Upper lobe of right lung (tissue), 1 donor: ENCODE measurements at places on chromosomes 13 and 19. TPM values are rescaled to one million over a fixed set of nuclear protein-coding genes. Genes with fewer than 3 reads are reported as not detected.

Gene CCDC70
- total RNA-seq: not detected

Gene FRY
- 76.6 TPM for total RNA-seq

Gene CGB3
- total RNA-seq: not detected

Gene FFAR1
- not detected for total RNA-seq

Gene RFPL4A
- not detected for total RNA-seq

Gene FUT3
- 17.3 TPM for total RNA-seq

Gene KIR3DL3
- not detected for total RNA-seq

Gene ZNF682
- total RNA-seq: 9.6 TPM

Gene PABPC3
- total RNA-seq: 0.12 TPM

- H3K27me3 ChIP-seq: no peaks in the 10 kb centered on the region
- H3K27ac ChIP-seq: no peak overlapping the region
- no peaks in the 10 kb centered on the region for H3K4me1 ChIP-seq
- no peaks in the 10 kb centered on the region for H3K36me3 ChIP-seq
These were observed 109.8 kb upstream of the FREM2 start for GRCh38 chr13:38577048-38577447.

GRCh38 chr13:102947745-102948405 lies 102.0 kb downstream of the ERCC5 start:
- no peak overlapping the region for H3K27ac ChIP-seq
- DNase-seq: no peak
- H3K27me3 ChIP-seq: no peaks in the 10 kb centered on the region
- H3K4me1 ChIP-seq: no peaks in the 10 kb centered on the region
- no peak overlapping the region for H3K4me3 ChIP-seq

DNA sequence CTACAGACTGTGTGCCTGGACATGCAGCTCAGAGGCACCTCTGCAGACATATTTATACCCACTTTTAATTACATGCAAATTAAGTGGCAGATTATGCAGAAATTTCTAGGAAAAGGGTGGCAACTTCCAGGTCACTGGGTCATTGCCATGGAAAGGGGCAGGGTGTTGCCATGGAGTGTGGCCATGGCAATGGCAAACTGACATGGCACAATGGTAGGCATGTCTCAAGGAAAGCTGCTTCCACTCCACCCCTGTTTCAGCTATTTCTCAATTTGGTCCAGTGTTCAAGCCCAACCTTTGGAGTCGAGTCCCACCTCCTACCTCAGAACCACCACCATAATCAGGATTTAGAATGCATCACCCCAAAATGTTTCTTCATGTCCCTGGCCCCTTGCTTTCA lies 170.7 kb upstream of the TSHZ3 start:
- H3K4me1 ChIP-seq: no peaks in the 10 kb centered on the region
- DNase-seq: no peak
- no peaks in the 10 kb centered on the region for H3K36me3 ChIP-seq
- no peak overlapping the region for H3K27ac ChIP-seq
- no peaks in the 10 kb centered on the region for H3K27me3 ChIP-seq

GRCh38 chr19:6963937-6964336 lies 57.3 kb downstream of the MBD3L2B start:
- H3K27ac ChIP-seq: no peak overlapping the region
- H3K27me3 ChIP-seq: no peaks in the 10 kb centered on the region
- H3K4me1 ChIP-seq: no peaks in the 10 kb centered on the region
- H3K36me3 ChIP-seq: no peaks in the 10 kb centered on the region
- DNase-seq: no peak

DNA sequence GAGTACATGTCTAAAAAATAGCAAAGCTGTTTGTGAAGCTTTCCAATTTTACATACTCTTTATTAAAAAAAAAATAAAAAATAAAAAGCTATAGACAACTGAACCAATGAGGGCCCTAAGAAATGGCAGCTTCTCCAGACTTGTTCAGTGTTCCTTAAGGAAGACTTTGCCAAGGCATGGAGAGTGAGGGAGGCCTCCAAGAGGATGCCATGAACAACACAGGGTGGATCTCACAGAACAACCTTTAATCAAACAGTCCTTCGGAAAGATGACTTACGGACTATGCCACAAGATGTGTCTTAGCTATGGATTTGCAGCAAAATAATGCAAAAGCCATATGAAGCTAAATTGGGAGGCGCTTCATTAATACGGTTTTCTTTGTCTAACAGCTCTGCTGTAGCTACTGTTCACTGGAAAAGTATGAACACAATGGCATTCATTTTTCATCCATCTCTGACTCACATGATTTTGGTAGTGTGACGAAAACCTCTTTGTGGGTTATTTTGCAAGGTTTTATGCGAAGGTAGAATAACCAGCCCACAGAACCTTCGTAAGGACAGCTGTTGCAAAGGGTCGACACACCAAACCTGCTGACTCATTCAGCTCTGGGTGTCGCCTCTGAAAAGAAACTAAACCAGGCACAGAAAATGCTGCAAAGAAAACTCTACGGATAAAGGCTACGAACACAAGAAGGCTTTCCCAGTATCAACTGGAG lies 27.7 kb downstream of the EFNB2 start:
- no peaks in the 10 kb centered on the region for H3K36me3 ChIP-seq
- H3K4me1 ChIP-seq: peaks cover 10% of the 10 kb centered on the region
- no peak for DNase-seq
- H3K4me3 ChIP-seq: no peak overlapping the region

DNA sequence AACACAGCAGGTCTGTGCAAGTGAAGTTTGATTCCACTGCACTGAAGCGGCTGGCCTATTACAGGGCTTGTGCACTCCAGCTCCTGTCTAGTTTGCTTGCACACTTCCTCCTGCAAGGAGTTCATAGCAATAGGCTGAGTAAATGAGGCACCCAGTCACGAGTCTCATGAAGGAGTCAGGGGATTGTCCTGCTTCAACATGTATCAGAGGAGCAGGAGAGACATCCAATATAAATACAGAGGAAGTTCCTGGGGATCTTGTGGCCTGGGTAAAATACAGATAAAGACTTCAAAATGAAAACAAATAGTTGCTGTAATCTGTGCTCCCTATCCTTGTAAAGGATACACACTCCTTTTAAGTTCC lies 259.9 kb downstream of the SLITRK1 start:
- no peaks in the 10 kb centered on the region for H3K36me3 ChIP-seq
- H3K4me3 ChIP-seq: no peak overlapping the region
- H3K4me1 ChIP-seq: no peaks in the 10 kb centered on the region
- no peaks in the 10 kb centered on the region for H3K27me3 ChIP-seq
- H3K27ac ChIP-seq: no peak overlapping the region

DNA sequence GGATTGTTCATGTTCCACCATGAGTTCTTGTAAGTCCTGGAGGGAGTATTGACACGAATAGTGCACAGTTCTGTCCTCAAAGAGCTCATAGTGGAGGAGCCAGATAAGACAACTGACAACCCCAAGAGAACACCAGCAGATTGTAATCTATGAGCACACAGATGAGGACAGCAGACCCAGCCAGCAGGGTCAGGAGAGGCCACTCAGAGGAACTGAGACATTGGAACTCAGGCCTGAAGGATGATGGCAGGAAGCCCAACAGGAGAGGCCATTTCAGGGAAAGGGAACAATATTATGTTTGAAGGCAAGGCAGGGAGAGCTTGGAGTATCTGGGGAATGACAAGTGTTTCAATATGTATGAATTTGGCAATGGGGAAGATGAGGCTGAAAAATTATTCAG lies 63.7 kb upstream of the IPO5 start:
- H3K36me3 ChIP-seq: no peaks in the 10 kb centered on the region
- no peak overlapping the region for H3K4me3 ChIP-seq
- no peaks in the 10 kb centered on the region for H3K4me1 ChIP-seq

DNA sequence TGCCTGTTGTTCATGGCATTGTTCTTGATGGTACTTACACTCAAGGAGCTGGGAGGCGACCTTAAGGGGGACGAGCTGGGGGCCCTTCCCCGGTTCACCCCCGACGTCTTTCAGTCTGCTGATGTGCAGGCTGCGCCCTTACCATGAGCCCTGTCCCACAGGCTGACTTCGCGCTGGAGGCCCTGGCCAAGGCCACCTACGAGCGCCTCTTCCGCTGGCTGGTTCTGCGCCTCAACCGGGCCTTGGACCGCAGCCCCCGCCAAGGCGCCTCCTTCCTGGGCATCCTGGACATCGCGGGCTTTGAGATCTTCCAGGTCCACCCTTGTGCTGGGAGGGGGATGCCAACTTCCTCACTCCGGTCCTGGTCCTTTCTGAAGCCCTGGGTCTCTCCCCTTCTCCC lies 45.4 kb downstream of the MYH14 start:
- DNase-seq: no peak
- no peaks in the 10 kb centered on the region for H3K36me3 ChIP-seq
- no peaks in the 10 kb centered on the region for H3K4me1 ChIP-seq
- no peaks in the 10 kb centered on the region for H3K27me3 ChIP-seq

- peak within 1 kb of the TSS; percentile 97 for H3K4me3 ChIP-seq
- DNase-seq: peak; percentile 97
- no peaks in the 10 kb centered on the region for H3K27me3 ChIP-seq
- H3K36me3 ChIP-seq: peaks cover 37% of the 10 kb centered on the region
These were observed at the start of the genes PRPF31 and TFPT for GRCh38 chr19:54115109-54116063. Gene PRPF31 (plus strand): TSS chr19:54115754. CDS start chr19:54118279, 2,525 bp downstream. Gene TFPT (minus strand): TSS chr19:54115657. CDS start chr19:54115269, 388 bp downstream.

GRCh38 chr19:7908742-7909461 lies 5.2 kb downstream of the MAP2K7 start:
- H3K27ac ChIP-seq: no peak overlapping the region
- peaks cover 39% of the 10 kb centered on the region for H3K36me3 ChIP-seq
- H3K4me3 ChIP-seq: no peak overlapping the region
- no peaks in the 10 kb centered on the region for H3K27me3 ChIP-seq
- peaks cover 14% of the 10 kb centered on the region for H3K4me1 ChIP-seq

- H3K36me3 ChIP-seq: peaks cover 74% of the 10 kb centered on the region
- no peaks in the 10 kb centered on the region for H3K27me3 ChIP-seq
- no peak overlapping the region for H3K27ac ChIP-seq
- no peak for DNase-seq
- H3K4me1 ChIP-seq: no peaks in the 10 kb centered on the region
These were observed 26.9 kb upstream of the PIK3R2 start for GRCh38 chr19:18126097-18126496.

GRCh38 chr13:25248071-25248470 lies 39.2 kb downstream of the MTMR6 start:
- H3K36me3 ChIP-seq: peaks cover 39% of the 10 kb centered on the region
- no peak overlapping the region for H3K27ac ChIP-seq
- DNase-seq: no peak

GRCh38 chr19:812049-812746 lies 9.6 kb downstream of the PLPPR3 start:
- no peak overlapping the region for H3K27ac ChIP-seq
- no peaks in the 10 kb centered on the region for H3K27me3 ChIP-seq
- no peak for DNase-seq
- H3K4me3 ChIP-seq: no peak overlapping the region
- H3K36me3 ChIP-seq: peaks cover 50% of the 10 kb centered on the region

DNA sequence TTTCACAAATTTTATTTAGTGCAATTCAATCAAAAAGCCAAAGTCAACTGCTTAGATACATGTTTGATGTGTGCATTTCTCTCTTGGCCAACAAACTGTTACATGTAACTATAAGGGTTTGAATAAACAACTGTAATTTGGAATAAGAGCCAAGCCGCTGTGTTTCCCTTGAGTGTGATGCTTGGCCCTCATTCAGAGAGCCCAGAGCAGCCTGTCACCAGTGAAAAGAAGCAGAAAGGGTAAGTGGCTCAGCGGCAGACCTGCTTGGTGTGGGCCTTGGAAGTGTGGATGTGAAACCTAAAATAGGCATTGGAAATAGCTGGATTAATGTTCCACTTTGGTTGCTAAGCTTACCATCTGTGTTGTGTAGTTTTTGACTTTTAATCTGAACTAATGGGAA lies 924.6 kb downstream of the OLFM4 start:
- no peak overlapping the region for H3K4me3 ChIP-seq
- no peaks in the 10 kb centered on the region for H3K4me1 ChIP-seq
- no peak for DNase-seq
- H3K27ac ChIP-seq: no peak overlapping the region
- no peaks in the 10 kb centered on the region for H3K36me3 ChIP-seq

GRCh38 chr19:38845374-38846024 lies 4.3 kb downstream of the HNRNPL start:
- no peak overlapping the region for H3K4me3 ChIP-seq
- DNase-seq: no peak
- H3K36me3 ChIP-seq: peaks cover 74% of the 10 kb centered on the region
- H3K27me3 ChIP-seq: no peaks in the 10 kb centered on the region
- peaks cover 19% of the 10 kb centered on the region for H3K4me1 ChIP-seq

GRCh38 chr13:105144020-105144419 lies 1391.4 kb downstream of the EFNB2 start:
- H3K27ac ChIP-seq: no peak overlapping the region
- H3K4me3 ChIP-seq: no peak overlapping the region
- no peaks in the 10 kb centered on the region for H3K4me1 ChIP-seq
- H3K27me3 ChIP-seq: no peaks in the 10 kb centered on the region
- no peak for DNase-seq

GRCh38 chr19:31356587-31357314 lies 7.5 kb upstream of the TSHZ3 start:
- H3K27me3 ChIP-seq: peaks cover 71% of the 10 kb centered on the region
- DNase-seq: peak; percentile 76
- H3K4me3 ChIP-seq: no peak overlapping the region
- H3K4me1 ChIP-seq: peaks cover 2% of the 10 kb centered on the region
- H3K27ac ChIP-seq: no peak overlapping the region

DNA sequence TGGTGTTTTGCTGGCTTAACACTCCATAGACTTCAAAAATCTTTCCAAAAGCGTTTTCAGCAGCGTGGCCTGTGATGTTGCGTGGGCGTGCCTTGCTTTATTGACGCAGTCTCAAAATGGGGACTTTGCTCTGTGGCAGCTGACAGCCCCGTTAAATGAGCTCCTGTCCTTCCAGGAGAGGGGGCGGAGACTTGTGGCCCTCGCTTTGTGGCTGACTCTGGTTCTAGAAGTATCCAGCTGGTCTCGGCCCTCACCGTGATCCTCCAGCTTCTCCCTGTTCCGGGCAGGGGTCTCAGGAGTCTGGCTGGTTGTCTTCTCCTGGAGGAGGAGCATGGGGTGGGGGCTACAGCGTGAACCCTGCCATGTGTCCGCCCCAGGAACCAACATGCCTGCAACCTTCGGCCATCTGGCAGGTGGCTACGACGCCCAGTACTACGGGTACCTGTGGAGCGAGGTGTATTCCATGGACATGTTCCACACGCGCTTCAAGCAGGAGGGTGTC lies 8.4 kb upstream of the ZNF554 start:
- no peaks in the 10 kb centered on the region for H3K27me3 ChIP-seq
- H3K4me3 ChIP-seq: no peak overlapping the region
- no peak overlapping the region for H3K27ac ChIP-seq
- no peaks in the 10 kb centered on the region for H3K4me1 ChIP-seq
- DNase-seq: peak; percentile 57

DNA sequence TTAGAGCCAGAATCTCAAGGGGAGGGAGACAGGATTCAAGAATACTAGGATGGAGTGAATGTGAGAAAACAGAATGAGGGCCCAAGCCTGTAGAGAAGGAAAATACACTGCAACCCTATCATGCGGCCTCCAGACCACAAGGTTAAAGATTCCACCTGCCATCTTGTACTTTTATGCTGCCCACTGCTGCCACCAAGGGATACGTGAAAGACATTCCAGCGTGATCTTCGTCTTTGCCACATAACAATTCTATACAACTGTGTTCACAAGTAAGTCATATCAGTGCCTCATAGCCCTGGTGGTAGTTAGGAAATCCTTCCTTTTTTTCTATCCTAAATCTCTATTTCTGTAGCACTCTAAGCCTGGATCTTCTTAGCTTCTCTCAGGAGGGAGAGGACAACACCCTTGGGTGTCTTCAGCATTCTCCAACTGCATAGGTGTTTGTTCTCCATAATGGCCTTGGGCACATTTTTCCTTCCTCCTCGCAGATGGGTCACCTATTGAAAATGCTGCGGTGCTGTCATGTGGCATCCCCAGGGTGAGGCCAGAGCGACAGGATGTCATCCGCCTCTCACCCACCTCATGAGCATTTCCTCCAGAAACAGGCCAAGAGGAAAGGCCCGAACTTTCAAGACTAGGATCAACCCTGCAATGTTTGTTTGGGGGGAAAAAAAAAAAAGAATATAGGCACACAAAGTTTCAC lies 13.6 kb downstream of the TPT1 start:
- peaks cover 48% of the 10 kb centered on the region for H3K4me1 ChIP-seq
- no peak overlapping the region for H3K27ac ChIP-seq
- no peaks in the 10 kb centered on the region for H3K27me3 ChIP-seq
- DNase-seq: no peak
- no peaks in the 10 kb centered on the region for H3K36me3 ChIP-seq
- H3K4me3 ChIP-seq: no peak overlapping the region
